Skeletal muscle cell (primary cell): ENCODE measurements at places on chromosomes 12 and 14.

GRCh38 chr14:82913396-82913795 lies 1379.7 kb upstream of the SEL1L start:
- DNase-seq = no peak

GRCh38 chr14:23861666-23862065 lies 91.9 kb upstream of the DHRS4 start:
- no peak for DNase-seq

- no peak for DNase-seq
Observed at GRCh38 chr12:46573347-46573658, 200.7 kb upstream of the SLC38A2 start.

GRCh38 chr12:131775392-131776236 lies 52.6 kb upstream of the MMP17 start:
- no peak for DNase-seq

GRCh38 chr12:82663893-82664292 lies 22.8 kb upstream of the TMTC2 start:
- no peak for DNase-seq

- DNase-seq = no peak
Observed at GRCh38 chr14:61631045-61631687, 64.1 kb upstream of the HIF1A start.

- no peak for DNase-seq
Observed at GRCh38 chr12:32789916-32790315, 34.2 kb upstream of the YARS2 start.

- no peak for DNase-seq
Observed at GRCh38 chr14:105537580-105538474, 11.4 kb downstream of the TMEM121 start.

GRCh38 chr12:65900912-65901672 lies 76.8 kb downstream of the HMGA2 start:
- no peak for DNase-seq

GRCh38 chr14:92959761-92960680 lies 37.1 kb downstream of the CHGA start:
- DNase-seq = no peak

DNA sequence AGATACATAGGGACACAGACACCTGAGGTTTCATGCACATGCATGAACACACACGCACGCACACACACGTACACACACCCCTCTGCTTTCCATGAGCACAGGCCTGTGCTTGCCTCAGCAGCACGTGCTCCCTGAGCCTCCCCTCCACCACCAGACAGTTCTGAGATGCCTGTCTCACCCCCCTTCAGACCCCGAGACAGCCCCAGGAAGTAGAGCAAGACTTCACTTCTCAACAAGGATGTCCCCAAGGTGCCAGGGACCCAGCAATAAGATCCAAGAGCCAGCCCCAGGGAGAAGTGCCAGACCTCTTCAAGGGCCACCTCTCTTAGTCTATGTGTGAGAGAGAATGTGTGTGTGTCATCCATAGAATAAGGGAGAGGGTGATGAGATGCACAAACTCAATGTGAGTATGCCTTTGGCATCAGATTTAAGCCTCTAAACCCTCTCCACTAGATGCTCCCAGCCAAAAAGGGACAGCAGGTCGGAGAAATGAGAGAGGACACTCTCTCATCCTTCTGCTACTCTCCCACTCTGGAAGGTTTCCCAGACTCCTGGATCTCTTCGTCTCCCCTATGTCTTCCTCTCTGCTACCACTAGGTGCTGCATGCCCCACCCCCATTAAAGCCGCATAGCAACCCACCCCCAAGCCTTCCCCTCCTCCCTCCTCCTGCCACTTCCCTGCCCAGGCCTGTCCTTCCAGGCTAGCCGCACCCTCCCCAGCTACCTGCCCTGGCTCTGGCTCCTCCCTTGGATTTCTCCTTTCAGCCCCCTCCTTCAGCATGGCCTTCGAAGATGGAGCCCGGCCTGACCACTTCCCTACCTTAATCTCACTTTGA lies 7.7 kb downstream of the RARG start:
- no peak for DNase-seq

GRCh38 chr12:51953864-51954263 lies 2.4 kb downstream of the ACVR1B start:
- DNase-seq = no peak

- DNase-seq = no peak
Observed at GRCh38 chr12:92961949-92962348, 32.9 kb upstream of the EEA1 start.

DNA sequence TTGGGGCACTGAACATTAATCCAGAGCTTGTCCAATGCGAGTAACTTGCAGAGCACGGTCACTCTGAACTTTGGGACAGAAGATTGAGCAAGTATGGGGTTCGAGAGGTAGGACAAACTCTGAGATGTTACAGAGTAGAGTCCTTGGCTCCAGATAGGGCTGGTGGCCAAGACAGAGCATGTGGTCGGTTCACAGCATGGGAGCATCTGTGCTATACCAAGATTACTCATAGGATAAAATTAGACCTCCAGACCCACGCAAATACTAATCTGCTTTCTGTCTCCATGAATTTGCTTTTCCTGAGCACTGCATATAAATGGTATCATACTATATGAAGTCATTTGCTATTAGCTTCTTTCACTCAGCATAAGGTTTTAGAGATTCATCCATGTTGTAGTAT lies 93.4 kb upstream of the TBX5 start:
- no peak for DNase-seq

DNA sequence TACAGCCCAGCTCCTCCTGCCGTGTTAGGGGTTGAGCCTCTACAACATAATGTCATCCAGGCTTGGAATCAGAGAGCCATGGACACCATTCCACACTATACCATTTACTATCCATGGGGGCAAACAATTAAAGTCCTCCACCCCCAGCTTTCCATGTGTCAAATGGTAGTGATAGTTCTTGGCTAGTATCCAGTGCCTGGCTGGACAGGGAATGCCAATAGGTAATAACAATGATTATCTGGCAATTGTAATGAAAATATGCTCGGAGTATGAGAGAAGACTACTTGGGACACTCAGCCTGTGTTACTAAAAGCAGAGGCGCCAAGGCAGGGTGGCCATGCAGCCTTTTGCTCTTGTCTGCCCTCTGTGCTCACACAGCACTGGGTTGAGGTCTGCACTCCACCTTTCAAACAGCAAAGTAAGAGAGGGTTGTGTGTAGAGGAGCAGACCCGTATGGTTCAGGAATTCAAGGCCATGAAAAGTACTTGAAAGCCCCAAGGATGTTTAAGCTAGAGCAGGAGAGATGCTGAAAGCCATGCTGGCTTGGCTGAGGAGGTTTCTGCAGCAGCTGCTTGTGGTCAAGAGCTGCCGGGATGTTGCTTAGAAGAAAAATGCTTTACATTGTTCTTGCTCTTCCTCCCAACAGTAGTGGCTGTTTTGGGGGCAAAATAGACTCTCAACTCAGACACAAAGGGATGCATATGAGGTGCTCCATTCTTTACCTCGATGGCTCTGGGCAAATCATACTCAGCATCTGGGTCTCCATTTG lies 10.6 kb downstream of the SERPINA3 start:
- DNase-seq = no peak

GRCh38 chr12:95118788-95119179 lies 45.4 kb upstream of the NR2C1 start:
- DNase-seq = no peak

DNA sequence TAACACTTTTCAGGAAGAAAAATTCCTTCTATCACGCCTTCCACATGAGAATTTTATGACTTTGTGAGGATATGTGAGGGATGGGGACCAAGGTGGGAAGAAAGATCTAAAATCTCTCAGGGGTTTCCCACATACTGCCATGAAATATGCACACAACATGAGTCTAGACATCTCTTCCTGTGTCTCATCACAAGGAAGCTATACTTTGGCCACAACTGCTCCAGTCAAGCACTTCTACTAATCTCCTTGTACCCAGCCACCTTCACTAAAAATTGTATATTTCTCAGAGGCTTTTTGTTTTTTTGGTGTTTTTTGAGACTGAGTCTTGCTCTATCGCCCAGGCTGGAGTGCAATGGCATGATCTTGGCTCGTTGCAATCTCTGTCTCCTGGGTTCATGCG lies 3.2 kb downstream of the OSBPL8 start:
- DNase-seq = no peak

GRCh38 chr14:96037891-96038557 lies 1.1 kb upstream of the C14orf132 start:
- DNase-seq = no peak

- no peak for DNase-seq
Observed at GRCh38 chr12:10169104-10169503, 2.8 kb downstream of the OLR1 start.

- no peak for DNase-seq
Observed at GRCh38 chr12:71162832-71163763, 5.3 kb upstream of the TSPAN8 start.

DNA sequence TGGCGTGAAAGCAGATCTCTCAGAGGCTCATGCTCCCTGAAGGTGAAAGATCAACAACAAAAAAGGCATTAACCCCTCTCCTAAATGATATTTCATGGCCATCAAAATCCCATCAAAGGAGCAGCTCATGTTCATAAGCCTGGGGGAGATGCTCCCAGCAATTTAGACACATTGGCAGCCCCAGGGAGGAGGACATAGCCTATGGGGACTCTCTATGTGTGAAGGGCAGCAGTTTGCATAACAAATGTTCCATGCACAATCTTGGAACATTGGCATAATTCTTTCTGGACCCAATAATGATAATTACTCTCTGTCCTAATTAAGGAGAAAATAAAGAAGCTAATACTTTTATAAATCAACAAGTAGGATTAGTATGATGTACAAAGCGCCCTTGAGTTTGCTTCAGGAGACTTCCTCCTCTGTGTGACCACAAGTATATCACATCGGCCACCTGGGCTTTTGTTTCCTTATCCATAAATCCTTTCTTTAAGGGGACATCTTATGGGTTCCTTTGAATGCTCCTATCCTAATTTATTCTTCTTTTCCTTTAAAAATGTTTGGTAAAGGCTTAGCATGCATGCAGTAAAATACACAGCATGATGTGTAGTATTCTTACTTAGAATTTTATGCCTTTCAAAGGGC lies 161.9 kb upstream of the PLEKHG7 start:
- DNase-seq = no peak

GRCh38 chr14:105092171-105093037 lies 27.2 kb upstream of the GPR132 start:
- DNase-seq = no peak

DNA sequence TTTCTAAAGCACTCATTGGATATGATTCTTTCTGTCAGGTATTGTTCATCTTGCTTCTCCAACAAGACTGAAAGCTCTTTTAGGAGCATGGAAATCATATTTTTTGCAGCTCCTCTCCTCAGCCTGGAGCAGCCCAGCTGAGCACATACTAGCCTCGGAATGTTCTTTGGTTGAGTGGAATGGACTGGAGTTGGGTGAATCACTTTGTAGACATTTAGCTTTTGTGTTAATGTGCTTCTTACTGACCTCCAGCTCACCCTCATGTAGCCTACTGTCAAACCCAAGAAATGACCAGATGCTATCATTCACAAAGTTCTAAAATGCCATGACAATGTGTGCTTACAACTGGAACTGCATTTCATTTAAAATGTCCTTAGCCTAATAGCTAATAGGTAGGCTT lies 161.1 kb downstream of the NUAK1 start:
- DNase-seq = peak; percentile 75

DNA sequence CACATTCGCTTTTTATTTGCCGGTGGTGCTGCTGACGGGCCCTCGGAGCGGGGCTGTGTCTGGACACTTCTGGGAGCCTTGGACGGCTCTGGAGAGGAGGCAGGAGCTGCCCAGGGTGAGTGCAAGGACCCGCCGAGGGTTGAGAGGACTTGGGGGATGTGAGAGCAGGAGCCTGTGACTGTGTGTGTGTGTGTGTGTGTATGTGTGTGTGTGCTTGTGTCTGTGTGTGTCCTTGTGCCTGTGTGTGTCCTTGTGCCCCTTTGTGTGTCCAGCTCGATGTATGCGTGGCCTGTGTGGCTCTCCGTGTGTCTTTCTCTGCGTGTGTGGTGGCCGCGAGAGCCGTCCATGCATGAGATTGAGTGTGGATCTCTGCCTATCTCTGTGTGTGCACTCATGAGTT lies 179.6 kb upstream of the MYL2 start:
- no peak for DNase-seq

DNA sequence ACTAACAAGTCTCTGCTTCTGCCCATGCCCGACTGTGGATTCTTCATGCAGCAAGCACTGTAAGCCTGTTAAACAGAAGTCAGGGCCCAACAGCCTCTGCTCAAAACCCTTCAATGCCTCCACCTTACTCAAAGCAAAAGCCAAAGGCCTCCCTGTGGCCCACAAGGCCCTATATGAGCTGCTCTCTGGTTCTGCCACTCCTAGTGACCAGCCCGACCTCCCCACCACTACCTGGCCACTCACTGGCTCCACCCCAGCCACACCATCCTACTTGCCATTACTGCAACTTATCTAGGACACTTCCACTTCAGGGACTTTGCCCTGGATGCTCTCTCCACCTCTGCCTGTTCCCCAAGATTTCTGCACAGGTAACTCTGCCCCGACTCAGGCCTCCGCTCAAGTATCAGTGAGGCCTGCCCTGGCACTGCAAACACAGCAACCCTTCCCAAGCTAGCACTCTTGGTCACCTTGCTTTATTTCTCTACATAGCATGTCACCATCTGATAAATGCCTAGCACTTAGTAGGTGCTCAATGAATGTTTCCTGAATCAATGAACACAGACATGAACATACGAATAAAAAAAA lies 88.9 kb downstream of the ITPR2 start:
- no peak for DNase-seq

DNA sequence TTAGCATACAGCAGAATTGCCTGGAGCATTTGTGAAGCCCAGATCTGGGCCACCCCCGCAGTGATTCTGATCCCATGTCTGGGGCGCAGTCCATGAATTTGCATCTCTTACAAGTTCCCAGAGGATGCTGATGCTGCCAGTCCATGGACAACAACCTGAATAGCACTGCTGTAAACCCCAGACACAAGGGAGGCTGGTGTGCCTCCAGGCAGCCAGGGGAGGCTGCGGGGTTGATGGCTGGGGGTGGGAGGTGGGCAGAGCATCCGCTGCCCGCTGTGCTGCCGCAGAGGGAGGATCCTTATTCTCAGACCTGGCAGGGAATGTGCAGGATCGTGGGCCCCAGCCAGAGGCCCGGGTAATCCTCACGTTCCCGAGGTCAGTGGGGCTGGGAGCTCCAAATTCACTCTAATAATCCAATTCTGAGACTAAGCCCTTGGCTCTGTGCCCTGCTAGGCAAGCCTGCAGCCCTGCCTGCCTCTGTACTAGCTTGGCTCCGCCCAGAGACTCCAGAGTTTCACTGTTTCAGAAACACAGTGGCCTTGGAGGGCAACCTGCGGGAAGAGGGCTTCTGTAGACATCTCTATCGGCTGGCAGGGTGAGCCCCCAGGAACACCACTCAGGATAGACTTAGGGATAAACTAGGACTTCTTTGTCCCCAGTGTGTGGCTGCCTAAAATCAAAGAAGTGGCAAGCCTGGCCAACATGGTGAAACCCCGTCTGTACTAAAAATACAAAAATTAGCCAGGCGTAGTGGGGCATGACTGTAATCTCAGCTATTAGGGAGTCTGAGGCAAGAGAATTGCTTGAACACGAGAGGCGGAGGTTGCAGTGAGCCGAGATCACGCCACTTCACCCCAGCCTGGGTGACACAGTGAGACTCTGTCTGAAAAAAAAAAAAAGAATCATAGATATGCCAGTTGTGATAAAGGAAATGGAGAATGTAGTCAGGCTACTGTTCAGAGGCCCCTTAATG lies 17.8 kb upstream of the MLEC start:
- no peak for DNase-seq

- peak; percentile 12 for DNase-seq
Observed at GRCh38 chr14:97978341-97978740, 1181.2 kb downstream of the VRK1 start.

GRCh38 chr12:2858334-2858733 lies 1.5 kb upstream of the TEX52 start:
- no peak for DNase-seq

- no peak for DNase-seq
Observed at GRCh38 chr14:64388533-64389285, 556 bp downstream of the MTHFD1 start.
